Melanocyte of skin (primary cell): ENCODE measurements at places on chromosomes 11 and 22. TPM values are rescaled to one million over a fixed set of nuclear protein-coding genes. Genes with fewer than 3 reads are reported as not detected.

Gene OR5A1
- total RNA-seq: not detected in 2 replicates

Gene OR52I2
- total RNA-seq: not detected in 2 replicates

Gene SPI1
- total RNA-seq: 0.36 TPM in 1 of 2 replicates, not detected in the other

Gene MYO18B
- total RNA-seq: under 0.01 TPM in 1 of 2 replicates, not detected in the other

Gene ABCG4
- total RNA-seq: 0.33 and 0.46 TPM in 2 replicates

Gene MRPL16
- total RNA-seq: 79.3 and 81.9 TPM in 2 replicates

Gene SCGB2A2
- not detected in 2 replicates for total RNA-seq

Gene SLC5A1
- under 0.01 TPM in 1 of 2 replicates, not detected in the other for total RNA-seq

Gene CSRP3
- not detected in 2 replicates for total RNA-seq

Gene NAALAD2
- 0.67 and 0.77 TPM in 2 replicates for total RNA-seq

Gene MIOX
- total RNA-seq: not detected in 2 replicates

Gene POU2AF1
- total RNA-seq: not detected in 2 replicates

Gene WNT7B
- not detected in 2 replicates for total RNA-seq
